ENCODE measurements at places on chromosomes 5 and 9.

DNA sequence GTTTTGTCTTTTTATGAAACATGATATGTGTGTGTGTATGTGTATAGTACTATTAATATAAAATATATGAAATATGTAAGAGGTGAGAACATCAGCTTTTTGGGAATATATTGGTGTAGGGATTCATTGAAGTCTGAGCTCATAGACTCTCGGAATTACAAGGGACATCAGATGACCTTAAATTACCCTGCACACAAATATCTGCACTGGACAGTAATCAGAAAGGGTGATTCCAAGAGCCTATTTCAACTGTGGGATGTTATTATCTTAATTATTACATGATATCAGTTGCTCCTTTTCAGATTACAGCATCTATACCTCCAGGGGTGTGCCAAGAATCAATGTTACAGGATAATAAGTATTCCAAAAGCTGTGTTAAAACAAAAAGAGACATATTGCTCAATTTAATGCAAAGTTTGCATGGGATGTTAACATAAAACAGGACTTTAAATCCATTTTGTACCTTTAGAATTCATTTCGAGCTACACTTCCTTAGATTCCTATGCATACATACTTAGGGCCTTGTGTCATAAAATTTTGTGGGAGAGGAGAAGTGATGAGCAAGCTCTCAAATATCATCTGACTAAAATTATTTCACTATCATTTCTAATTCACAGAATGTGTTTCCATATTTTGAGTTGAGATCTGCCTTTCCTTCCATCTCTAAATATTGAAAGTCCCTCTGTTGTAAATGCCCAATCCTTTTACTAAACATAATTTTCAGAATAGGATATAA, 365.2 kb downstream of the BRINP1 start:
- no peak for DNase-seq

- DNase-seq: peak; percentile 46
Measured at GRCh38 chr9:119289740-119290433, 79.3 kb downstream of the BRINP1 start.

- no peak for DNase-seq
Measured at GRCh38 chr5:98994611-98995010, 65.8 kb upstream of the CHD1 start.

DNA sequence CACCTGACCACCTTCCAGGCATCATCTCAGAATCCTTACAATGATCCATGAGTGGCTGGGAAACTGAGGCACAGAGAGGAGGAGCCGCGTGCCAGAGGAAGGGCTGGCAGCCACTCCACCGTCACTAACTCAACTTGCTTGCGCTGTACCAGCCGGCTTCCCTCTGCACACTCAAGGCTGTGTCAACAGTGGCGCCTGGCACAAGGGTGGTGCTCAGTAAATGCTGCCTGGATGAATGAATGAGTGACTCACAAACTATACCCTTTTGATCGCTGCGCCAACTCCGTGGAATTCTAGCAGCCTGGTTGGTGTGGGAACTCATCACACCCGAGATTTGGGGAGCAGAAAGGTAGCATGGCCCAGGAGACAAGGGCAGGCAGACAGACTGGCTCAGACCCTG, 21.9 kb downstream of the PRRX2 start:
- no peak for DNase-seq

GRCh38 chr5:143874312-143874711, 62.4 kb downstream of the HMHB1 start:
- no peak for DNase-seq

GRCh38 chr5:171418316-171418981, 998 bp upstream of the FGF18 start:
- DNase-seq: peak; percentile 35

DNA sequence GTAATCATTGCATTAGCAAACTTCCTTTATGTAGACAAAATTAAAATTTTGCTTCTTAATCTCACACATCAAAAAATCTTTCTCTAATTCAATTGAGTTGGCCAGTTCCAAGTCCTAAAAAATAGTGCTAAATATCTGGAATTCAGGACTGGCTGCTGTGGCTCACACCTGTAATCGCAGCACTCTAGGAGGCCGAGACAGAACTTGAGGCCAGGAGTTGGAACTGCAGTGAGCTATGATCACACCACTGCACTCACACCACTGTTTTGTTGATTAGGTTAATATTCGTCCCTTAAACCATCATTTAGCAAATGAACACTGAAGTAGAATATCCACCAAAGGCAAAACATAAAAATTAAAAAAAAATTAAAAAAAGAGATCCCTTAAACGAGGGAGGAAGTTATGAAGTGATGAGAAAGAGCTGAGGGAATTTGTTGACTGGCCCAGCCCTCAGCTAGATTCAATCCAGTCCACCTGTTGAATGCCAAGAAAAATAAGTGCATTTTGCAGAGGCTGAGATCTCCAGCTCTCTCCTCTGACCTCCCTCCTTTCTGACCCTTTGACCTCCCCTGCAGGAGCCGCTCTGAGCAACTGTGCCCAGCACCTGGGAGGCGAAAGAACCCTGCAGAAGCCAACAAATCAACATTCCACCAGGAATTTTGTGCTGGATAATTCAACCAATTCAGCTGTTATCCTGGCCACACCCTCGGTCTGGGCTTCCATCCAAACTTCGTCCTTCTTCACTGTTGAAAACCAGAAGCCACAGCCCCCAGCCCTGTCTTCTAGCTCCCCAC, 96.8 kb downstream of the OR2K2 start:
- DNase-seq: peak; percentile 12

DNA sequence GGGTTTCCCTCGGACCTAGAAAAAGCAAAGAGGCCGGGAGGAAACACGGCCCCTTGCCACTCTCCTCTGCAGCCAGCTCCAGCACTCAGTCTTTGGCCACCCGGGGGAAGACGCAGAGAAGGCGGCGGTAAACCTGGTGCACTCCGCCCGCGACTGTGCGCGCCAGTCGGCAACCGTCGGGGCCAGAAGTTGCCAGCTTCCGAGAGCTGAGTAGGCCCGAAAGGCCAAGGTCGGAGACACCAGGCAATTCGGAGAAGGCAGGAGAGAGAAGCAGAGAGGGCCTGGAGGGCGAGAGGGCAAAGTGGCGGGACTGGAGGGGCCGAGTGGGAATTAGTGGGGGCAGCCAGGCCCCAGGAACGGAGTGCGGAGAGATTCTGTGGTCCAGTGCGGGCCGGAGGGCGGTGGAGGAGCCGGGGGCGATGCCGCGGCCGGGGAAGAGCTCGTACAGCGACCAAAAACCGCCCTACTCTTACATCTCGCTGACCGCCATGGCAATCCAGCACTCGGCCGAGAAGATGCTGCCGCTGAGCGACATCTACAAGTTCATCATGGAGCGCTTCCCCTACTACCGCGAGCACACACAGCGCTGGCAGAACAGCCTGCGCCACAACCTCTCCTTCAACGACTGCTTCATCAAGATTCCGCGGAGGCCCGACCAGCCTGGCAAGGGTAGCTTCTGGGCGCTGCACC, at the start of gene FOXB2:
Gene FOXB2, plus strand, starts transcription at position 420 of the 690 bp plus-strand sequence. Its CDS starts 0 bp downstream, at position 420.
- no peak for DNase-seq

- DNase-seq: no peak
Measured at GRCh38 chr5:96172436-96172835, 210.8 kb upstream of the ELL2 start.

GRCh38 chr9:87950765-87951488, 23.4 kb downstream of the CDK20 start:
- peak; percentile 58 for DNase-seq

DNA sequence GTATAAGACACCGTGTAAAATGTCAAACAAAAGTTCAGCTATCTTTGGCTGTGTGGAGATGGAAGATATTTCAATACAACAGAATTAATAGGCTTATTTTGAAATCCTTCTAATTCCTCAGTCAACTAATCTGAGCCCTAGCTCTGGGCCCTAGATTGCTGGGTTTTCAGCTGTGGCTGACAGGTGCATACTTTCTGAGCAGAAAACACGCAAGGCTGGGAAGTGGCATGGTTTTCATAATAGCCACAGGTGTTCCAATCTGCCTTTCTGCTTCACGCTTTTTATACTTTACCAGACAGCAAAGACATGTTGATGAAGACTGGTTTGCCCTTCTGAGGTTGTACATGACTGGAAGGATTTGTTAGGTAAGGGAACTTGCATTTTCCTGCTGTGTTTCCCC, 20.7 kb upstream of the XPA start:
- no peak for DNase-seq

DNA sequence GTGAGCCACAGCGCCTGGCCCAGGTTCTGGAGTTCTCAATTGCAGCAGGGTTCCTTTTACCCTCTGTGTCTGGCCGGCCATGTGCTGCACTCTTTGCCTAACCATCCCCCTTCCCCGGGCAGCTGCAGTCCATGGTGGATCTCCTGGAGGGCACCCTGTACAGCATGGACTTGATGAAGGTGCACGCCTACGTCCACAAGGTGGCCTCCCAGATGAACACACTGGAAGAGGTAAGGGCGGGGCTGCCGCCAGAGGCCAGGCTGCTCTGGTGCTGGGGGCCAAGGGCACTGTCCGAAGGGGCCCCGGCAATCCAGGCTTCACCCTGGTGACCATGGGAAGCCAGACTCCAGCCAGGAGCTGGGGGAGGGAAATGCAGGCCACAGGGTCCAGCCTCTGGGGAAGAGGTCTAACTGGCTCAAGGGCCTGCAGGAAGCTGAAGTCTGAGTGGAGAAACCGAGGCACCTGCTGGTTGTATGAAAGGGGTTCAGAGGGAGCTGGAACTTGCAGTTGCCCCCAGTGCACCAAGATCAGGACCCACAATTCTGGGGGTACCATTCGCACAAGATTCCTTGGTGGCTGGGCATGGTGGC, 18.1 kb downstream of the OLFML2A start:
- DNase-seq: no peak

DNA sequence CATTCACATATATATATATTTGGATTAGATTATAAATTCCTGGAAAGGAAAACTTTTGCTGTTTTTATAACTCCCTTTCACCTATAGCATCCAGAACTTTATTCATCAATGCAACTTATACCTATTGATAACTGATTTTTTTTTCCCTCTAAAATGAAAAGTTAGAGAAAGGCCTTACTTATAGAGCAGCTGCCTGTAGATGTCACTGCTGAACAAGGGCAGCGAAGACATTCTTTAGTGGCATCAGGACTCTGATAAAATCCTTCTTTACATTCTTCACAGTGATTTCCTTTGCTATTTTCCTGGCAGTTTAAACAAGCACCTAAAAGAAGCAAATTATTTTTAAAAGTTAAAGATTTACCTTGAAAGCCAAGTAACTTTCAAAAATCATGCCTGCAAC, 32.3 kb upstream of the CDK5RAP2 start:
- DNase-seq: no peak

- DNase-seq: peak; percentile 13
Measured at GRCh38 chr5:137344723-137345322, 154.3 kb downstream of the SPOCK1 start.

DNA sequence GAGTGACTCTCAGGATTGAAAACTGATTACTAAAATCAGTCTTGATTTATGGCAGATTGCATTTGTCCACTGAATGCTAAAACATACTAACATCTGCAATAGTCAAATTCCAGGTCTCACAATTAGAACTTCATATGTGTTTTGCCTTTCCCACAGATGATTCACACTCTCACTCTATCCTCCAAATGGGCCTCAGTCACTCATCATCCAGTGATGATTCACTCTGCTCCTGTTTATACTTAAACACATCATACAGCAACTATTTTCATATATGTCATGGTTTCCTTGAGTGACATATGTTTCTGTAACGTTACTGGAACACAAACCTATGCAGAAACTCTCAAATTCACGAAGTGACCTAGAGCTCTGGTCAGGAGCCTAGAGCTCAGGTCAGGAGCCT, 512.9 kb downstream of the HINT1 start:
- DNase-seq: no peak

DNA sequence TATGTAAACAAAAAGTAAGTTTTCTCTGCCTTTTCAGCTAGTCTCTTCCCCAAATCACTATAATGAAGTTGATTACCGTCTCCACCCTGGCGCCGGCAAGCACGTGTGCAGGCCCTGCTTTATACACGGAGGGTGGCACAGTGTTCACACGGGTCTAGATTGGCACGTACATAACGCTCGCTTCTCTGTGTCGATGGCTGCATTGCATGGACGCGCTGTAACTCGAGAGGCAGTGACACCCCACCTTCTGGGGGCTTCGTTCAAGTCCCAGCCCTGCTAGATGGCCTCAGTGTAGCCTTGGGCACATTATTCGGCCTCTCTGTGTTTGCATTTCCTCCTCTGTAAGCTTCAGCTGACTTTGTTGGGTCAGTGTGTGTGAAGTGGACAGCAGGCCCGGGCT, 223.9 kb downstream of the FANCC start:
- DNase-seq: no peak

GRCh38 chr9:120914396-120914795, 12.2 kb downstream of the TRAF1 start:
- DNase-seq: no peak

DNA sequence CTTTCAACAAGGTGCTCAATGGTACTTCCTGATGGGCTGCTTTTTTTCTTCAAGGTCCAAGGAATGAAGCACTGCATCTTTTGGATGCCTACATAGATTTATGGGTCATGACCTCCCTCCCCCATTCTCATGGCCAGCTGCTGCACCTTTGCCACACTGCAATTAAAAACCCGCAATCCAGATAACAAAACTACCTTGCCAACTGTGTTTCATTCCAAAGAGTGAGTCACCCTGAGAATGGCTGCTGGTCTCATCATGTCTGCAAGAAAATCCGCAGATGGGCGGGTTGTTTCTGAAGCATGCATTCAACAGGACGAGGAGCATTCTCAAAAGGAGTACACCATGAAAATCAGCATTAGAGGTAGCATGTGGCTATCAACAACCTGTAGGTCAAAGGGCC, 139.8 kb downstream of the ELAVL2 start:
- DNase-seq: no peak

DNA sequence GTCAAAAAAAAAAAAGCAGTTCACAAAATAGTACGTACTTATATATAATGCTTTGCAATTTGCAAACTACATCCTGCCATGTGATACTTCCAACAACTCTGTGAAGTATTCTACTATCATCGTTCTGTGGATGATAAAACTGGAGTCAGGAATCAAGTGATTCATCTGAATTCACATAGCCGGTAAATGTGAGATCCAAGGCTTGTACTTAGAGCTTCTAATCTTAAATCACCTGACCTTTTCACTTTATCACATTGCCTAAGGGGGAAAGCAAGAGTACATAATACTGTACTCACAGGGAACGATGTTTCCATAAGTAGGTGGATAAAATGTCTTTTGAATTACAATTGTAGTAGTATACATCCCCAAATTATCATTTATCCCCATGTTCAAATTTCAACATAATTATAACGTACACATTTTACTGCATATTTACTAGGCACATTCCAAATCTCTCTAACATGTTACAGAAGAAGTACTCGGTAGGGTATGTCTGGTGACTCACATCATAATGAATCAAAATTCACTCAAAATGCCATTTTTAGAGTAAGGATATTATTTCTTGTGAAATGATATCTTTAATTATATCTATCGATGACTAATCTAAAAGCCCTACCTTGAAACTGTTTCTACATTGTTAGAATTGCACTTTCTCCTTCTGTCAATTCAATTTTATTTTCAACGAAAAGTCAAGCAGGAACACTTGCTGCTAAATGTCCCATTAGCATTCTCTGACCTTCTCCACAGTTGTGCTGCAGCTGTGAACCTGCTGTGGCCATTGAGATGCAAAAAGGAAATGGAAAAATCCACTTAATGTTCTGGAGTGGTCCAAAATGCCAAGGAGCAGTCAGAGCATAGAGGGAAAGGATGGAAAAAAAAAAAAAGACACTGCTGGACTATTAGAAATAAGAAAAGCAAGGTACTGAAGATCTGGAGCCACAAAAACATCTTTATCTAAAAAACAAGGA, 78.9 kb downstream of the OR2K2 start:
- no peak for DNase-seq

Measured in NCI-H1105 treated with DMSO at 0.1 percent for 48 hours (cell line).